Hippocampal formation (tissue), 2 donors: ENCODE measurements at places on chromosomes 13 and 19.

DNA sequence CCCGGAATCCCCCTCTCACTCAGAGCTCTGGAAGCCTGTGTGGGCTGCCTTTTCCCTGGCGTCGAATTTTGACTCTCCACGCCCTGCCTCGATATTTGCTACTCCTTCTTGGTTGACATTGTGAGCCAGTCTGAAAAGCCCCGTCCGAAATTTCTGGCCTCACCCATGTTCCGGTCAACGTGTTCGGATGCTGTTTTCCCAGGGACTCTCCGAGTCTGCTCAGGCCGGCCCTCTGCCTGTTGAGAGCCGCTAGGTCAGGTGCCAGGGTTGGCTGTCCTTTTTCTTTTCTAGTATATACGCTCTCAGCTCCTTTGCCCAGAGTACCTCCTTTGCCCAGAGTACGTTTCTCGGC lies 6.8 kb upstream of the DGKH start:
- DNase-seq, result peak; percentile 26

- DNase-seq, result no peak
Measured at GRCh38 chr19:29019403-29019802, 193.5 kb downstream of the UQCRFS1 start.

DNA sequence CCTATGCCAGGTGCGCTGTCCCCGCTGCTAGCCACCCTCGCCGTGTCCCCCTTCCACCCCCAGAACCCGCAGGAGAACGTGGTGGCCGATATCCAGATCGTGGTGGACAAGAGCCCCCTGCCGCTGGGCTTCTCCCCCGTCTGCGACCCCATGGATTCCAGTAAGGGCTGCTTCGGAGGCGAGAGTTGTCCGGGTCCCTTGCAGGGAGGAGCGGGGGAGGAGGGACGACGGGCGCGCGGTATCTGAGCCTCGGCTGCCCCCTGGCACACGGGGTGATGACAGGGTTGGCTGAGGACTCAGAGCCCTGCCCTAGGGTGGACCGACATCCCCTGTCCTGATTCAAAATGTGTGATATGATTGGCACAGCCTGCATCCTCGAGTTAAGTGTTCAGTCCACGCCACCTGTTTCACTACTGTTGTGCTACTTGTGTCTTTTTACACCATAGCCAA lies 653 bp downstream of the MVB12A start:
- DNase-seq, result no peak

DNA sequence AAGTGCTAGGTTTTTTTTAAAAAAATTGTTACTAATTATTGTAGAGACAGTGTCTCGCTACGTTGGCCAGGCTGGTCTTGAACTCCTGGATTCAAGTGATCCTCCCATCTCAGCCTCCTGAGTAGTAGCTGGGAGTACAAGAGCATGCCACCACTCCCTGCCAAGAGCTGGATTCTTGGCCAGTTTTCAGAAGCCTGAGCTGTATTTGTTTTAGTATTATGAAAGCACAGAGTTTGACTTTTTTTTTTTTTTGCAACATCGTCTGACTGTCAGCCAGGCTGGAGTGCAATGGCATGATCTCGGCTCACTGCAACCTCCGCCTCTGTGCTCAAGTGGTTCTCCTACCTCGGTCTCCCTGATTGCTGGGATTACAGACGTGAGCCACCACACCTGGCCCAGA lies 7.0 kb downstream of the ARMC6 start:
- DNase-seq, result no peak

- no peak for DNase-seq
Measured at GRCh38 chr13:33696530-33696929, 121.4 kb upstream of the RFC3 start.

GRCh38 chr19:10424011-10424637 lies 3.8 kb downstream of the PDE4A start:
- peak; percentile 41 for DNase-seq

- DNase-seq, result no peak
Measured at GRCh38 chr13:42364613-42365000, 92.7 kb downstream of the AKAP11 start.

- DNase-seq, result no peak
Measured at GRCh38 chr13:65926750-65927171, 1303.4 kb downstream of the PCDH9 start.

- no peak for DNase-seq
Measured at GRCh38 chr13:111337206-111337605, 16.8 kb downstream of the TEX29 start.

- peak; percentile 48 for DNase-seq
Measured at GRCh38 chr13:24220086-24220703, 59.7 kb downstream of the SPATA13 start.
